ENCODE measurements at places on chromosomes 12 and 14.

DNA sequence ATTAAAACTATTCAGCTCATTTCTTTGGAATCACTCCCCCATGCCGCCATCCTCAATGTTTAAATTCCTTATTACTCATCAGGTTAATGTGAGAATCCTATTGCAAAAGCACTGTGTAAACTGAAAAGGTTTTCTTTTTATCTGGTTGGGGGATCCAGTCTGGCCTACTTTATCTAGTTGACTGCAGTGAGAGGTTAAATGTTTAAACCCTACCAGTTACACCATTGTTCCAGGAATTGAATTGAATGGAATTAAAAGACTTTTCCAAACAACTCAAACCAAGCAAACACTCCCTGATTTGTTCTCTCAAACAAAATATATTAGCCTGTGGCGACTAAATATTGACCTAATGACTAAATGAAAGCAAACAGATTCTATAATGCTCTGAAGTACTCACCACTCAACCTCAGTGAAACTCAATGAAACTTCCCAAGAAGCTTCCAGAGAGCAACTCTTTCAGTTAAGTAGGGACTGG is 100.5 kb downstream of the VEZT start:
- DNase-seq, result no peak

DNA sequence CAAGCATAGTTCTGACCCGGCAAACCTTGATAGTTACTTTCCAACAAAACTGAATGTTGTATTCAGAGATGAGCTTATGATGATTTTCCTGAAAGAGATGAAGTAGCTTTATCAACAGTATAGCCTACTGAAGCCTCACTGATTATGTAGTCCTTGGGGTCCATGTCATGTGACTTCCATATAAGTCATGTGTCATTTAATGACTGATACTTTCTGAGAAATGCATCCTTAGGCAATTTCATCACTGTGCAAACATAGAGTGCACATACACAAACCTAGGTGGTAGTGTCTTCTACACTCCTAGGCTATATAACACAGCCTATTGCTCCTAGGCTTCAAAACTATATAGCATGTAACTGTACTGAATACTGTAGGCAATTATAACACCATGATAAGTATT is 28.5 kb upstream of the TUBA1C start:
- no peak for DNase-seq

DNA sequence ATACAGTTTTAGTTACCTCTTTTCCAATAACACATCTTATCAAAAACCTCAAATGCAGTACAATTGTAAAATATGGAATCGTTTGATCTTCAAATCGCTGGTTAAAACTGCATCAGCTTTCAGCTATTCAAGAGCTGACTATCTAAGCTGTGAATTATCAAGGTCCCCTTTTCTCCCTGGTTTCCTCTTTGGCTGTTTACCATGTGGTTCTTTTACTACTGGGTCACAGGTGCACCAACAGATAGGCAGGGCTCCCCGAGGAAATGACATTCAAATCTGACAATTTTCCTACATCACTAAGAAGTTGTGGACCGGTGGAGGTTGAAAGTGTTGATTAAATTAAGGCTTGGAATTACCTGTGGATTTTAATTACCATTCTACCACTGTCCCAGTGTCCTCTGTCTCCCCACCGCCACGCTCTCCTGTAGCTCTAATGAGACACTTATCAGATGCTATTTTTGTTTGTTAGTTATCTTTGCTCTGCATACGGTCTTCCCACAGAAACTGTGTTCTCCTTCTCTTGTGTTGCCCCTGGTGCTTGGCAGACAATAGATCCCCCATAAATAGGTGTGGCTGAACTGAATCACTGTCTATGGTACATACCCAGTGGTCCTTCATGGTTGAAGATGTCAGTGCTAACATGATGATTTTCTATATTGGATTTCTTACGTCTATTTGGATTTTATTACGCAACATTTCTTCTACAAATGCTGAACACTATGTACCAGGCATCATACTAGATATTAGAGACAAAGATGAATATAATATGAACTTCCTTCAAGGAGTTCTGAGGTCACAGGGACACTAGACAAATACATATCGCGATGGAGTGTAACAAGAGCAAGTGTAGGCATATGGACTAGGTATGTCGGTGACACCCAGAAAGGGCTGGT is 20.9 kb upstream of the PLXNC1 start:
- DNase-seq, result no peak

GRCh38 chr12:51941604-51942003 is 9.9 kb upstream of the ACVR1B start:
- DNase-seq, result no peak

GRCh38 chr14:59148334-59148900 is 40.0 kb upstream of the DAAM1 start:
- no peak for DNase-seq
